Foreskin keratinocyte (primary cell): ENCODE measurements at places on chromosomes 12 and 14. TPM values are rescaled to one million over a fixed set of nuclear protein-coding genes. Genes with fewer than 3 reads are reported as not detected.

MYF6 gene
- total RNA-seq: not detected in 2 replicates

GPD1 gene
- 0.11 and 0.14 TPM in 2 replicates for total RNA-seq

SALL2 gene
- 2.1 and 2.6 TPM in 2 replicates for total RNA-seq

ITGA7 gene
- total RNA-seq: 0.42 and 0.44 TPM in 2 replicates

EEA1 gene
- total RNA-seq: 22.8 and 27.1 TPM in 2 replicates

SOX5 gene
- total RNA-seq: 0.42 and 0.65 TPM in 2 replicates

NEUROD4 gene
- total RNA-seq: not detected in 2 replicates
